Smooth muscle cell of the pulmonary artery (primary cell): ENCODE measurements at places on chromosomes 16 and 17. TPM values are rescaled to one million over a fixed set of nuclear protein-coding genes. Genes with fewer than 3 reads are reported as not detected.

POLR3E gene
- 60.5 and 100 TPM in 2 replicates for total RNA-seq

RASL10B gene
- 2.0 and 3.0 TPM in 2 replicates for total RNA-seq

HCRT gene
- total RNA-seq, result not detected in 2 replicates

NT5C3B gene
- total RNA-seq, result 49.4 and 52.9 TPM in 2 replicates
